ENCODE measurements at places on chromosomes 11 and 22.
A peak's percentile ranks its signal among the peaks of the same experiment; 100 is the strongest.

- DNase-seq = no peak
Measured at GRCh38 chr22:48952256-48953102, 875.2 kb downstream of the BRD1 start.

DNA sequence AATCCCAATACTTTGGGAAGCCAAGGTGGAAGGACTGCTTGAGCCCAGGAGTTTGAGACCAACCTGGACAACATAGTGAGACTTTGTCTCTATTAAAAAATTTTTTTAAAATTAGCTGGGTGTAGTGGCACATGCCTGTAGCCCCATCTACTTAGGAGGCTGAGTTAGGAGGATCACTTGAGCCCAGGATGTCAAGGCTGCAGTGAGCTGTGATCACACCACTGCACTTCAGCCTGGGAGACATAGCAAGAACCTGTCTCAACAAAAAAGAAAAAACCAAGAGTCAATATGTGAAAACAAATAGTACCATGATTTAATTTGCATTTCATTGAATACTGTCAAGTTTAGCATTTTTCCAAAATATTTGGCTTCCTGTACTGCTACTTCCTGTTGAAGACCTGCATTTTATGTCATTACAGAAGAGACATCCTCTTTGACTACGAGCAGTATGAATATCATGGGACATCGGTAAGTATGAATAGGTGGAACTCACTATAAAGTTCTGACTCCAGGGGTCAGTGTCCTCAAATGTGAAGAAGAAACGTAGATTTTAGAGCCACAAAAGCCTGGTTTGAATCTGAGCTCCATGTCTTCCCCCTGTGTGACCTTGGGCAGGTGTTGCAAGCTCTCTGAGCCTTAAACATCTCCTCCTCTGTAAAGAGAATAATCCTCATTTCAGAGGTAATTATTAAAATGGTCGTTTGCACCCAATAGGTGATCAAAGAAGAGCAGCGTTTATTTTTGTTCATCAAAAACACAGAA lies 16.0 kb downstream of the CDC45 start:
- no peak for DNase-seq

DNA sequence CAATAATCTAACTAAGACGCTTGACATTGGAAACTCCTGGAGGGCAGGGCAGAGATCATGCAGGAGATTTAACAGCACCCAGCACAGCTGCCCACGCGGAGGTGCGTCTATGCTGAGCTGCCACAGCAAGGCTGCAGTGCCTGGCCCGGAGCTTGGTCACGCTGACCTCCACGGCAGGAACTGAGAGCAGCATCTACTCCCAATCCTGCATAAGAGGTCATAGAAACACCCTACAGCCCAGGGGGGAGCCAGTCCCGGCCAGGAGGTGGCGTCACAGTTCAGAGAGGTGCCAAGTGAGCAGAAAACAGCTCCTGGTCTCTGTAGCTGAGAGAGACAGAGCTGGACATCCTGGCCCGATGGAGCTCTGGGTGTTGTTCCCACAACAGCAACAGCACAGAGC lies 121.1 kb upstream of the TMEM45B start:
- DNase-seq = no peak

GRCh38 chr22:32951807-32952153 lies 106.4 kb downstream of the SYN3 start:
- DNase-seq = no peak

DNA sequence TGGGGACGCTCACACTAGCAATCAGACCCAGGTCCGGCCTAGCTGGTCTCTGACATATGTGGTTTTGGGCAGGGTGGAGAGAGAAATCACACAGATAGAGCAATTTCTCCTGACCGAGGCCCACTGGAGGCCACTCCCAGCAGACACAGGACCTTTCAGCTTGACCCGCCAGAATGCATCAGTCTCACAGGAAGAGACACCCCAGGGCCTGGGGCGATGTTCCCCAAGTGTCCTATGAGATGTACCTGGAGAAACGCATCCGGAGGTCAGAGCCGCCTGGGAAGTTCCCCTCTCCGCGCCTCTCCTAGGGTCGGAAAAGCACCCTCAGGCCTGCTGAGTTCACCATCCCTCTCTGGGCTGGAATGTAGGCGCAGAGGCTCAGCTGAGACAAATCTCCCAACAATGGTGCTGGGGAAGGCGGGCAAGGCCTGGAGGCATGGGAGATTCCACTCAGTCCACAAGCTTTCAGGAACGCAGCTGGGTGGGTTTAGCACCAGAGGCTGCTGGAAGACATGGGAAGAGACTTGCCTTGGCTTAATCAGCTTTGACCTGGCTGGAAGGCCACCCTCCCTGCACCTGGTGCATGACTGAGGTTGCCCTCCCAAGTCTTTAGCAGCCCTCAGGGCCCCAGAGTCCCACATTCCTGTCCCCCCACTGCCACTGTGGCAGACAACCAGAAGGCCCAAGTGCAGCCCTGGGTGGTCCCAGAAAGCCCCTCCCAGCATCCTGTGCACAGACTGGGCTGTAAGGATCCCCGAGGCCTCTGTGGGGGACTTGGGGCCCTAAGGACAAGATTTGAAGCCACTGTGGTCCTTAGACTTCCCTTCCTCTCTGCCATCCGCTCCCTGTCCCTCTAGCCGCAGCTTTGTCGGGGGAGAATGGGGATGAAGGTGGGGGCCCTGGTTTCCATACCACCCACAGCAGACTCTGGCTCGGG lies 57.5 kb downstream of the RTL6 start:
- DNase-seq = no peak

DNA sequence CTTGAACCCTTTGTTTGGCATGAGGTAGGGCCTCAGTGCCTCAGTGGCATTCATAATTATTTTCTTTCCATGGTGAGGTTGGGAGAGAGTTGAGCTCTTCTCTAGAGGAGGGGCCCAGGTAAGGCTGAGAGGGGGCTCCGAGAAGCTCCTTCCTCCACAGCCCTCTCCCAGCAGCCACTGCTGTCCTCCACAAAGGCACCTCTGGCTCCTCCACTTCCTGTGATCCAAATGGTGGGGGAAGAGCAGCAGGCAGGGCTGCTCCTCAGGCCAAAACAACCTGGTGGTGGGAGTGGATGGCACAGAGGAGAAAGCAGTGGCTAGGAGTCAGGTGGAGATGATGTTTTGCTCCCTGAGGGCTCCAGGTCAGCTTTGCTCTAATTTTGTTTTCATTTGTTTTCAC lies 13.3 kb downstream of the ROBO4 start:
- DNase-seq = no peak

- no peak for DNase-seq
Measured at GRCh38 chr11:73566422-73566821, 31.5 kb downstream of the FAM168A start.

DNA sequence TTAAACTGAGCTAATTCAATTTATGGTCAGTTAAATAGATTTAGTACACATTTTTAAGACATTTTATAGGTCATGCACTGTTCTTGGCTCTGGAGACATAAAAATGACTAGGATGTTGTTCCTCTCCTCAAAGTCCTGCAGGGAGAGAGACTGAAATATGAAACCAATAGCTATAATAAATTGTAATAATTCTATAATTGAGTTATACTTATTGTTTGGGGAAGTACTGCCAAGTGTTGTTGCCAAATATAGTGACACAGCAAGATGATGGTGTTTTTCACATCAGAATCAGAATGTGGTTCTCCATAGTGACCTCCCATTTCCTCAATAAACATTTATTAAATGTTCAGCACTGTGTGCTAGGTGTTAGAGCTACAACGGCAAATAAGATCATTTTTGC lies 470.6 kb downstream of the NTM start:
- no peak for DNase-seq

- no peak for DNase-seq
Measured at GRCh38 chr11:119427279-119427678, 4.3 kb upstream of the THY1 start.

DNA sequence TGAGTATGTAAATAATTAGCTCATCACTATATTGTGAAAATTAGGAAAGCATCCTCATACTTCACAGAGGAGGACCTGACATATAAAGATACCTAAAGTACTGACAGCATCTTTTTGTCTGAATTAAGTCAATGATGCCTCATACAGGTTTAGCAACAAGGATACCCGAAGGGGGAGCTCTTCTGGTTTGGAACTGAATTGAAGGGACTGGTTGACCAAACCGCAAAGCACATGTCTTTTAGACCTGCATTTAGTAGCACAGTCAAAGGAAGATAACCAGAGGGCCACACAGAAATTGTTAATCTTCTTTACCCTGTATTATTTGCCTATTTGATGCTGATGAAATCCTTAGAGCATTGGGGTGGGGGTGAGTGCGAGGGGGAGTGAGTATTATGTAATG lies 12.9 kb upstream of the WT1 start:
- DNase-seq = no peak

DNA sequence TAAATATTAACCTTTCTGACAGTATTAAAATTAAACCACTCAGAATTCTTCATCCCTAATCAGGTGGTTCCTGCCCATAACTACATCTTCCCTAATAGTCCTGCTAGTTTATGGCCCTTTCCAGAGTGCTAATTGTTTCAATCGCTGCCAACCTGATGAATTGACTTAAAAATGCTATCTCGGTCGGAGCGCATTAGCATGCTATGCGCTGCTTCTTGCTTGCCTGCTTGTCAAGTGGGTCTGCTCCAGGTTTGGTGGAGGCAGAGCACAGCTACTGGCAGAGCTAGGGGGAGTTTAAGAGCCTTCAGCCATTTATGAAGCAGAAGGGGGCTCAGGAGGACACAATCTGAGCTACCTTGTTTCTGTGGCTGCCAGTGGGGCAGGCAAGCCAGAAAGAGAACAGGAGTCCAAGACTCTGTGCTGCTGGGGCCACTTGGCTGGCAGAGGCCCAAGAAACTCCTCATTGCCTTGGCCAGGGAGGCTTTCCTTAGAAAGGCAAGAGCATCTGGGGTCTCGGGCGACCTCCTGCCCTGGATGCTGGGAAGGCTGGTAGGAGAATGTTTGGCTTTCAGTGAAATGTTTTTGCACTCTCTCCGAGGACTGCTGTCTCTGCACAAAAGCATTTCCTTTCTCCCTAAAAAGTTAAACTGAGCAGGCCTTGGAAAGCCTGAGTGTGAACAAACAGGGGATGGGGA lies 62.1 kb upstream of the PHOX2A start:
- no peak for DNase-seq

- no peak for DNase-seq
Measured at GRCh38 chr11:125807909-125808308, 20.0 kb downstream of the PATE3 start.

- DNase-seq = no peak
Measured at GRCh38 chr22:23047265-23047664, 23.1 kb upstream of the GNAZ start.

DNA sequence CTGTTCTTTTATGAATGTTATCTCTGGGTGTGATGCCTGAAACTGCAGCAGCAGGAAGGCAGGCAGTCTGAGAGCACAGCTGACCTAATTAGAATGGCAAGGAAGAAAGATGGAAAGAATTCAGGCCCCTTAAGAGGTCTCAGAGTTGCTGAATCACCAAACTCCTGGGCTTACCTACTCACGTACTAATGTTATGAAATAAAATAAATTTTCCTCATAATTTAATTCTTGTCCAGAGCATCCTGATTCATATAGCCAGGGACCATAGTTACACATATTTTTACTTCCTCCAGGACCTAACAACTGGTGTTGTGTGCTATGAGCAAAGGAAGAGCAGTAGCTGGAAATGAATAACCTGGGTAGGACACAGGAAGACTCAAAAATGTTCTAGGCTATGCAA lies 41.9 kb downstream of the SNX19 start:
- no peak for DNase-seq

GRCh38 chr11:130486987-130487923 lies 38.8 kb downstream of the ADAMTS15 start:
- no peak for DNase-seq

DNA sequence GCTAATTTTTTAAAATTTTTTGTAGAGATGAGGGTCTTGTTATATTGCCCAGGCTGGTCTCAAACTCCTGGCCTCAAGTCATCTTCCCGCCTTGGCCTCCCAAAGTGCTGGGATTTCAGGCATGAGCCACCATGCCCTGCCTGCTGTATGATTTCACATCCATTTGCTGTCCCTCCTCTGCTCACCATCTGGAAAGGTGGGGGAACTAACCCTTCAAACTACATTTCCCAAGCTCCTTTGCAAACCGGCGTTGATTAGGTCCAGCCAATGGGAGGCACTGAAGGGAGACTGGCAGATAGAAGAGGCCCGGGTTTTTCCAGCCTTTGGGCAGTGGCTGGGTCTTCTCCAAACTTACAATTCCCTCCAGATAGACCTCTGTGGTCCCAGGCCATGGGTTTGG lies 19.3 kb downstream of the RFPL1 start:
- peak; percentile 81 for DNase-seq

GRCh38 chr11:78646564-78647185 lies 72.0 kb upstream of the NARS2 start:
- peak; percentile 83 for DNase-seq

DNA sequence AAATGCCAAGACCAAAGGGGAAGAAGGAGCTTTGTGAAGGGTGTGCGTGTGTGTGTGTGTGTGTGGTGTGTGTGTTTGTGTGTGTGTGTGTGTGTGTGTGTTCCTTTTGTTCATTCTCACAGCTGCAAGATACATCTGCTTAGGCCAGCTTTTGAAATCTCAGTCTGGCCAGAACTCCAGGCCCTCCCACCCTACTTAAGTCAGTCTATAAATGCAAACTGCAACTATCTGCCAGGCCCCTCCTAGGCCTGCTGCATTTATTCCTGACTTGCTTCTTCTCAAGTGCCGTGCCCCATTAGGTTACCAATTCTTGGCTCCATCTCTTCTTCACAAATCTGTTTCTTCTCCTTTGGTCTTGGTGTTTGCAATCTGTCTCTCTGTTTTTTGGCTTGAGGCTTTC lies 21.6 kb upstream of the RIC3 start:
- DNase-seq = no peak

DNA sequence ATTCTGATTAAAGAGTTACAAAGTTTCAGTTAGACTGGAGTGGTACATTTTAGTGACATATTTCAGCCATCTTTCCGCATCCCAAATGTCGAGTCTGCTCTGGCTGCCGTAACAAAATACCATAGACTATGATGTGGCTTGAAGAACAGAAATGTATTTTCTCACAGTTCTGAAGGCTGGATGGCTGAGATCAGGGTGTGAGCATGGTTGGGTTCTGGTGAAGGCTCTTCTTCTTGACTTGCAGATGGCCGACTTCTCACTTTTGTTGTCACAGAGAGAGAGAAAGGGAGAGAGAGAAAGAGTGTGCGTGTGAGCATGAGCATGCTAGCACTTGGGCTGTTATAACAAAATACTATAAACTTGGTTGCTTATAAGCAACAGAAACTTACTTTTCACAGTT lies 335.4 kb upstream of the RAG2 start:
- DNase-seq = no peak

DNA sequence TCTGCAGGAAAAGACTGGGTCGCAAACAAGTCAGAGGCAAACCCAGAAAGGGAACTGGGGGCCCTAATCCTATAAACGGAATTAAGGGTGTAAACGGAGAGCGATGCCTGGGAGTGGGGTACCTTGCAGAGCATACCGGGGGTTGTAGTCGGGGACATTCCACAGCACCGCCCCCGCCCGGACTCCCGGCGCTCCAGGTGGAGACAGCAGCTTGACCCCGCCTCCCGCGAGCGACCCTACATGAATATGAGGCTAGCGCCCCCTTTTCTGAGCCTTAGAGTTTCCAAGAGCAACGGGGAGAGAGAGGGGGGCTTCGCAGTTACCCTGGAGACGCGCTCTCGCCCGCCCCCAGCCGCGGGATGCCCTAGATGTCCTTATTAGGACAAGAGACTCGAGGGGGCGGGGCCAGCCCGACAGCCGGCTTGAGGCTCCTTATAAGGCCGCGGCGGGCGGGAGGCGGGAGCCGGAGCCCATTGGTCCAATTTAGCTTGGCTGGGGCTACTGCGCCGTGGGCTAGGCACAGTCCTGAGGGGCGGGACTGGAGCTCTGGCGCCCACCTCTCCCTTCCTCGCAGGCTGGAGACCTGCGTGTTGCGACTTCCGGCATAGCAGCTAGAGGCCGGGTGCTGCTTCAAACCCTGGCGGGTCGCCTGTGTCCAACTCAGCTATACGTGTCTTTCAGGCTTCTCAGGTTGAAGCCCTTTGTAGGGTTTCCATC lies 980 bp upstream of the MUS81 start:
- DNase-seq = peak; percentile 99

All from NCI-H2171 (cell line).